Left forelimb (tissue), 1 donor: ENCODE measurements at places on chromosomes 13 and 19.

GRCh38 chr19:15609261-15609660 lies 5.8 kb upstream of the CYP4F8 start:
- no peak for DNase-seq

- no peak for DNase-seq
These were observed 161.6 kb downstream of the KDM4B start for GRCh38 chr19:5130371-5131030.

- no peak for DNase-seq
These were observed 240.0 kb downstream of the GPC6 start for GRCh38 chr13:93466502-93467036.

- DNase-seq = no peak
These were observed 25.1 kb upstream of the MEIS3 start for GRCh38 chr19:47444388-47444821.

DNA sequence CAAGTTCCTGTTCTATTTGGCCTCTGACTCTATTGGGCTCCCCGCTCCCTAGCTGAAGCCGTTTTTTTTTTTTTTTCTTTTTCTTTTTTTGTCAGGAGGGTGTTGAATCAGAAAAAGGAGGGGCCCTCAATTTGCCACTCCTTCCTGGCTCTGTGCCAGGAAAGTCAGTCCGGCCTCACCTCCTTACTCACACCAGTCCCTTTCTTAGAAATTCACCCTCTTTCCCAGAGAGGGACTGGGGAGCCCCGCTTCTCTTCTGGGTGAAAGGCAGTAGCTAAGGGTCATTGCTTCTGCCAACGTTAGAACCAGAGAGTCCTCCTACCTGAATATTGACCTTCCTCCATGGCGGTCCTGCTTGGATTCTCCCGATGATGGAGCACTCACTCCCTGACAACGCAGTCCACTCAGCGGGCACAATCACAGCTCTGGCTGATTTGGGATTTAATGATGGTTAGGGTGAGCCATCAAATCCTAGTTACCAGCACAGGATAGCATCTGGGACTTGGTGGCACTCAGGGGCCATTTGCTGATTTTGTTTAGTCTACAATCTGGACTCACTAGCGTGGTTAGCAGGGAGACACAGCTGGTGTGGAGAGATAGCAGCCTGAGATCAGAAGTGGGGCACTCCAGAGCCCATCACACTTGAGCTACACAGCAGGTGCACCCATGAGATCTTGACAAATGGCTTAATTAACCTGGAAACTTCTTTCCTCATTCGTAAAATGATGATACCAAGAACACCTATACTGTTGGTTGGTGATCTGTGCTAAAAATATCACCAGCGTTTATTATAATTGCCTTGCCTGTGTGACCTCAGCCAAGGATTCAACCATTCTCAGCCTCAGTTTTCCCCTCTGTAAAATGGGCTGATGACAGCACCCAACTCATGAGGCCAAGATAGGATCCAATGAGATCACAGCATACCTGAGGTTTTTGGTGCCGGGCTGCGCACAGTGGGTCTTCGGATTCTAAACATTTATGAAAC lies 2.2 kb downstream of the FCER2 start:
- no peak for DNase-seq

DNA sequence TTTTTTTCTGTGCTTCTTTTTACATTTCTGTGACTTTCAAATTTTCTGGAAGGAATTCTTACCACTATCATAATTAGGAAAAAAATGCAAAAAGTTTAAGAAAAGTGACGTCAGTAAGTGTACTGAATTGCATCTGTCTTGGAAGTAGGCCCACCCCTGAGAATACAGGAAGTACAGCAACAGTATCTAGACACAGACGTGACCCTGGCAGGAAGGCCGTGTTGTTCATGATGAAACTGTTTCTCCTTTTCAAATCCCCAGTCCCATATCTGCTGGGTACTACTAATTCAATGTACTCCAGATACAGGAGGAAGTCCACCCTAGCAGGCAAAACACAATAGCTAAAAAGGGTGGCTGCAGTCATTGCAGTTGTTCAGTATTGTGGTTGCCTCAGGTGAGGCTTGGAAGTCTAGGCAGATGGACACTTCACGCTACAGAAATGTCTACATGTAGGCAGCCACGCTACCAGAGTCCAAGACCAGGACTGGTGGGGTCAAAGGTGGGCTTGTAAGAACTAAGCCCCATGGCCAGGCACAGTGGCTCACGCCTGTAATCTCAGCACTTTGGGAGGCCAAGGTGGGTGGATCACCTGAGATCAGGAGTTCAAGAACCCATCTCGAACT lies 49.6 kb upstream of the MED4 start:
- DNase-seq = no peak
